ENCODE measurements at places on chromosomes 7 and 10.

DNA sequence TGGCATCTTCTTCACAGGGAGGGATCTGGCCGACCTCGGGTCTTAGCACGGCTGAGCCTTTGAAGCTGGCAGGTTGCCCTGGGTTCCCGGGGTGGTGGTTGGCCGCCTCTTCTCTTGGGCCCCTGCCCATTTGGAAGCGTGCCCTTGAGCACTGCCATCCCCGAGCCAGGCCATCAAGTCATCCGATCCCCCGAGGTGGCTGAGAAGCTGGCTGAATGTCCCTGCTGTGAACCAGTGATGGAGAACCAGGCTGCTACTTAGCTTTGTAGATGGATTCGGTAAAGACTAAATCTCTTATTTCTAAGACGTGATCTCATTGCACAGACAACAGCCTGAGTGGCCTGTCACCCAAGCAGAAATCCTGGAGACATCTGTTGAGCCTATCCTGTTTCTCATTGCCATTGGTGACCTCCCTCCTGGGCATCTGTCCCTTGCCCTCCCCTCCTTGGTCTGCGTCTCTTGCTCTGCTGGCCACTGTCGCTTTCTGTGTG lies 74.3 kb downstream of the GRK5 start:
- DNase-seq: no peak

- DNase-seq: no peak
Observed at GRCh38 chr10:54983255-54983654, 182.2 kb upstream of the PCDH15 start.

DNA sequence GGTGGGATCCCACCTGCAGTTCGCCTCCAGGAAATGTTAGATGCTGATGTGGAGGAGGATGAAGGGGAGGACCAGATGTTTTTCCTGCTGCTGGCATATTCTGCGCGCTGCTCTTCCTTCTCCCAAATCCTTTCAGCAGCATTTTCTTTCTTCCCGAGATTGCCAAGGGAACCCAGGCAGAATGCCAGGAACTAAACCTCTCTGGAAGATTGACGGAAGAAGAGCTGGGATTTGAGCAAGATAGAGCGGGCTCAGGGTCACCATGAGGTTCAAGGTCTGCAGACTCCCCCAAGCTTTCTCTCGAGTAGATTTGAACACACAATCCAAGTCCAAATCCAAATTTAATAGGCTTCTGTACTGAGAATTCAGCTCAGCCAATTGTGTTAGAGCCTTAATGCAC lies 345.2 kb upstream of the C7orf33 start:
- no peak for DNase-seq

GRCh38 chr7:127751490-127752448 lies 99.8 kb downstream of the SND1 start:
- DNase-seq: no peak

GRCh38 chr10:57699944-57700343 lies 567.8 kb downstream of the IPMK start:
- no peak for DNase-seq

DNA sequence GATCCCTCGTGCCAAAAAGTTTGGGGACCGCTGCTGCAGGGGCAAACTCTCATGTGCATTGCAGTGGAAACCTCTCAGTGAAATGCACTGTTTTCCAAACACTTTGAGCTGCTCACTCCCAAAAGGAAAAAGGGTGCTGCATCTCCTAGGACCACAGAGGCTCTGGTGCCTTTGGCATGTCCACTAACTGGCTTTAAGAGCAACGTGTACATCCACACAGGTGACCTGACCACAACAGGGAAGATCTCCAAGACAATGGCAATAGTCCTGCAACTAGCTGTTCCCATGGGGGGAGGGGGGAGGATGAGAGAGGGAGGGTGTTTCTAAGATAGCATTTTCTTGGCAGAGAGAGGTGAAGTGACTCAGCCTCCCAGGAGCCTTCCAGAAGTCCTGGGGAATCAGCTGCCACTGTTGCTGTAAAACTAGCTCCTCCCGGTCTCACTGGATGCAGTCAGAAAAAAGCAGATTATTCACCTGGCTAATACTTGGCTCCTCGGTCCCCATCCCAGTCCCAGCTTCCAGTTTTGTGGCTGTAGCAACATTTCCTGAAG lies 181.7 kb downstream of the HECW1 start:
- no peak for DNase-seq

GRCh38 chr7:124633740-124634139 lies 131.9 kb downstream of the GPR37 start:
- DNase-seq: no peak

DNA sequence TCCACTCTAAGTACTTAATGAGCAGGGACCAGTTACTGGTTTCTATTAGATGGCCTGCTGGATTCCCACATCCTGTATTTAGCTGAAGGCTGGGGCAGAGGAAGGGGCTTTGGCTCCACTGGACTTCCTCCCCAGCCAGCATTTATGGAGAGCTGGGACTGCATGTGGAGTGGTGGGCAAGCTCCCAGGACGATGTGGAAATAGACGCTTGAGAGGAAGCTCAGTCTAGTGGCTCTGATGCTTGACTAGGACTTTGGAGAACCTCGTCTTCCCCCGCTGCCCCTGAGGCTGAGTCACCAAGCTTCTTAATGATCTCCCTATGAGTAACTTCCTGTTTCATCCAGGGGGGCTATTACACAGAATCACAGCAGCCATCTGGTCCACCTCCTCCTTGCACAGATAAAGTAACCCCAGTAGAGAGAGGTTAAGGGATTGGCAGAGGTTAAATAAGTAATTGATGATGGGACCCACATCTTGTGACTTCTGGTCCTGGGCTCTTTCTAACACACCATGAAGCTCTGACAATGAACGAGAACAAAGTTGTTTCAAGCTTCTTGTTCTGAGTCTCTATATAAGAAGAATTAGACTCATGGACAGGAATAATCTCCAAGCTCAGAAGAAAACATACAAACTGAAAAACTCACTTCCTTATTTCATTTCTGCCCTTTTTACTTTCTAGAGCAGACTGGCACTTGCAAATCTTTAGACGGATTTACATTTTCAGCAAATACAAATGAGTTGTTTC lies 126.2 kb downstream of the PRPF18 start:
- peak; percentile 45 for DNase-seq

GRCh38 chr7:4227105-4228010 lies 454.7 kb upstream of the FOXK1 start:
- no peak for DNase-seq

DNA sequence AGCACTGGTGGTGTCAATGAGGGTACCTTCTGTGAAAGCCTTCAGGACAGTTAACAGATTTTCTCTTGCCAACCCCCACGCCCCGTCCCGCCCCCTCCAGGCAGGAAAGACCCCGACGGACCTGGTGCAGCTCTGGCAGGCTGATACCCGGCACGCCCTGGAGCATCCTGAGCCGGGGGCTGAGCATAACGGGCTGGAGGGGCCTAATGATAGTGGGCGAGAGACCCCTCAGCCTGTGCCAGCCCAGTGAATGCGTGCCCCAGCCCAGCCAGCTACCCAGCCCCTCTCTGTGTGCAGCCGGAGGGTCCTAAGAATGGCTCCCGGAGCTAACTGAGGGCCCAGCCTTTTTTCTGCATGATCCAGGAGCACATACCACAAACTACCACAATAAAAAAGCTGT lies 713 bp upstream of the HOGA1 start:
- no peak for DNase-seq

DNA sequence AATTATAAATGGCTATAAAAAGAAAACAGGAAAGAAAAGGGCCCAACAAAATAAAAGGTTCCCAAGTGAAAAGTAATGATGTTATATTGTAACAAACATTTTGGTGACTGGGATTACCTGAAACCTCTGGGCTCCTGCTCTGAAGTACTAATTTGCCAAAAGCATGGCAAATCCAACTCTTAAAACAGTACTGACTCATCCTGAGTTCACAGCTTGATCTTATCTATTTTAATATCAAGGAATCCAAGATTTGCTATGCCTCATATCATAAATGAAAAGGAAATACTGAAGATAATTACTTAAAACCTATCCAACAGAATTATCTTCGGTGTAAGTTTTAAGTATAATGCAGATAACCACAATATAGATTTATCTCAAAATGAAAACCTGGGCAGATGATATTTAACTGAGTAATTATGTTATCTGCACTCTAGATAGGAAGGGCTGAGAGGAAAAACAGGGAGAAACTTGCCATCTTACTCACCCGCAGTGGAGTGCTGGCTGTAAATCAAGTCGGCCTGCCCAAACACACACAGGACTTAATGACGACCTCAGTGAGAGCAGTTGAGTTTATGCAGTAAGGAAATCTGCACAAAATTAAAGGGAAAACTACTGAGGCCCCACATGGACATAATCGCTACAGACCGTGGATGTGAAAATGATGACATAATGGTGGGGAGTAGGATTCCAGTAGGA lies 48.4 kb downstream of the MPP7 start:
- DNase-seq: no peak

DNA sequence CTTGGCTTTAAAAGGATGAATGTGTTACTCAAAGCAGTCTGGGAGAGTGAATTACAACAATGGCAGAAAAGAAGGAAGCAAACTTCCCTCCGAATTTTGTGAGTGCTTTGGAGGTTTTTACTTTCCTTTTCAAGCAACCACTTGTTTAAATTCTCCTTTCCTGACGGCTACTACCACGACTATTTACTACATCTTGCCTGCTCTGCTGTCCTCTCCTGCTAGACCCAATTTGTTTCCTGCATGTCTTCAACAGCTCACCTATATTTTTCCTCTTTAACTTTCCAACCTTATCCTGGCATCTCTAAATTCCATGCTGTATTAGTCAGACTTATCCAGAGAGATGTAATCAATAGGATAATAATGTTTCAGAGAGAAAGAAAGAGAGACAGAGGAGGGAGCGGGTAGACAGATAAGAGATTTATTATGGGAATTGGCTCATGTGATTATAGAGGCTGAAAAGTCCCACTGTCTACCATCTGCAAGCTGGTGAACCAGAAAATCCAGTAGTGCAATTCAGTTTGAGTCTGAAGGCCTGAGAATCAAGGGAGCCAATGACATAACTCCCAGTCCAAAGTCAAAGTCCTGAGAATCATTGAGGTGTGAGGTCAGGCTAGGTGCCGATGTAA lies 42.8 kb upstream of the SLC13A1 start:
- no peak for DNase-seq

GRCh38 chr10:4373612-4374011 lies 452.4 kb upstream of the AKR1E2 start:
- DNase-seq: no peak

DNA sequence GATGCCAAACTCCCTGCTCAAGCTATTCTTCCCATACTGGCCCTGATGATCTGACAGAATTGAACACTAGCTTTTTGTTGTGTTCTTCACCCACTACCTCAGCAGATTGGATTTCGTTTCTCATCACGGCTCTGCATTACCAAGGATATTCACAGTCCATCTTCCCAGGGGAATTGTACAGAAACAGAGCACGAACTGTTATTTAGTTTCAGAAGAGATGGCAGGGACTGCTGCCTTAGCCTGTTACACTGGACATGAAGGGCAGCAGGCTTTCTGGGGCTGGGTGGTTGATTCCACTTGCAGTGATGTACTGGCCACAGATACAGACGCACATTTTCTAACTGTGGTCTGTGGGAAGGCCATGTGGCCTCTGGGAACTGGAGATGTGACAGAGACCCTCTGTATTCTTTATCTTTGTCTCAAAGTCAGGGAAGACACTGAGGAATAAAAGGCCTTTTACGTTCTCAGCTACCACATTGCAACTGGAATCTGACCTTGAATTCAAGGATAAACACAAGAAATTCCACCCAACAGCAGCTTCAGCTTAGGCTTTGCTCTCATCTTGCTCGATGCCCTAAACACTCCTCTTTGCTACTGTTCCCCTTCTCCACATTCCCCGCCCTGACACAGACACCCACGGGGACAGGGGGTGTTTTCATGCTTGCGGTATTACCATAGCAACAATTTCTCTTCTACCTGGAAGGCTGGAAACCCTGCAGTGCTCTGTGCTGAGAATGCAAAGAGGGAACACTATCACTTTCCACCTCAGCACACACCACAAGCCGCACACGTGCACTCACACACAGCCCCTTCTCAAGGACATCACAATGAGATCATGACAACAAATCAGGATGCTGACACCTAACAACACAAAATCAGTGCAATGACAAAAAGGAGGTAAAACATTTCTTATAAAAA lies 81.7 kb downstream of the RNF216 start:
- DNase-seq: peak; percentile 87

DNA sequence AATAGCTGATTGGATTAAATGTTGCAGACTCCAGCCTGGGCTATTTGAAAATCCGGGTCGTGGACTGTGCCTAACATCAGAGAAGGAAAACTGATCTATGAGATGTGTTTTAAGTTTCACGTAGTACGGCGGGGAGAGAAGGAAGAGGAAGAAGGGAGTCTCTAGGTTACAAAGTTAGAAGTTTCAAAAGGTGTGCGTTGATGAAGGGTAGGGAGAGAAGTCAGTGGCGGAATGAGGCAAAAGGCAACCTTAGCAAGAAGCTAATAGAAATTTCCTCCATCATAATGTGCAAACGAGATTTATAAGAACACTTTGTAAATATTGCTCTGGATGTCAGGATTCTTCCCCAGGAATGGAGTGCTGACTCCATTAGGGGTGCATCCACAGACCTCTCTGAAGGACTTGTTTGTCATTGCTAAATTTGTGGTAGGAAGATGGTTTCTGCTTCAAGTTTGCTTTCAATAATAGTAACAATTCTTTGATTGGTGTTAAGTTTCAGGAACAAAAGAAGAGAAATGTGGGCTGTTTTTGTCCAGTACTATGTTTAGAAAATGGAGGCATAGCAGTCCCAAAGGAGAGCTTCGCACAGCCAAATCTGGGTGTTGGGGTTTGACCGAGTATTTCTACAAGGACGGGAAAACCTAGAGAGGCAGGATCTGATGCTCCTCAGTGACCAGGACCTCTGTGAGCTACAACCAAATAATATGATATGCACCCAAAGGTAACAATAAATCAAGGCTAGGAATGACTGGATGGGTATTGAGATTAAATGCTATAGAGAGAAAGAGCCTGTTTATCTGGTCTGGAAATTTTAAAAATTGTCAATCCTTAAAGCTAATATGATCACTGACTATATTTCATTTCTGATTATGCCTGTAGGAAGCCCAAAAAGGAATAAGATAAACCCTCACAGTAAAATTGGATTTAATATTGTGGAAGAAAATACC lies 8.2 kb downstream of the TWIST1 start:
- DNase-seq: no peak

- no peak for DNase-seq
Observed at GRCh38 chr10:131830446-131831130, 70.2 kb upstream of the PPP2R2D start.

DNA sequence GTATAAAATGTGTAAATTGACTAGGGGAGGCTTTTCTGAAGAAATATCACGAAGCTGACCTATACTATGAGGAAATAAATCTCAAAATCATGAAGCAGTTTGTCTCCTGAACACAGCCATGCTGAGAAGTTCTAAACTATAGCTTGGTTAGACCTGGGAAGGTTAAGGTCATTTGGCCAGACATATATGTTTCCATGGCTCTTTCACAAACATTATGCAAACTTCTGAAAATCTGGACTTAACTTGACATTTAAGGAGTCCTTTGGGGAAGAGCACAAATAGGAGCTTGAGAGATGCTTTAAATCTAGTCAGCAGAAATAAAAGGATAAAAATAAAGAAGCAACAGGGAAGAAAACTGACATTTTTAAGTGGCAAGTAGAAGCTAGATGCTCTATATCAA lies 115.9 kb upstream of the MEOX2 start:
- DNase-seq: no peak

- no peak for DNase-seq
Observed at GRCh38 chr10:120749072-120749471, 102.1 kb upstream of the WDR11 start.
